ENCODE measurements at places on chromosomes 13 and 19.

DNA sequence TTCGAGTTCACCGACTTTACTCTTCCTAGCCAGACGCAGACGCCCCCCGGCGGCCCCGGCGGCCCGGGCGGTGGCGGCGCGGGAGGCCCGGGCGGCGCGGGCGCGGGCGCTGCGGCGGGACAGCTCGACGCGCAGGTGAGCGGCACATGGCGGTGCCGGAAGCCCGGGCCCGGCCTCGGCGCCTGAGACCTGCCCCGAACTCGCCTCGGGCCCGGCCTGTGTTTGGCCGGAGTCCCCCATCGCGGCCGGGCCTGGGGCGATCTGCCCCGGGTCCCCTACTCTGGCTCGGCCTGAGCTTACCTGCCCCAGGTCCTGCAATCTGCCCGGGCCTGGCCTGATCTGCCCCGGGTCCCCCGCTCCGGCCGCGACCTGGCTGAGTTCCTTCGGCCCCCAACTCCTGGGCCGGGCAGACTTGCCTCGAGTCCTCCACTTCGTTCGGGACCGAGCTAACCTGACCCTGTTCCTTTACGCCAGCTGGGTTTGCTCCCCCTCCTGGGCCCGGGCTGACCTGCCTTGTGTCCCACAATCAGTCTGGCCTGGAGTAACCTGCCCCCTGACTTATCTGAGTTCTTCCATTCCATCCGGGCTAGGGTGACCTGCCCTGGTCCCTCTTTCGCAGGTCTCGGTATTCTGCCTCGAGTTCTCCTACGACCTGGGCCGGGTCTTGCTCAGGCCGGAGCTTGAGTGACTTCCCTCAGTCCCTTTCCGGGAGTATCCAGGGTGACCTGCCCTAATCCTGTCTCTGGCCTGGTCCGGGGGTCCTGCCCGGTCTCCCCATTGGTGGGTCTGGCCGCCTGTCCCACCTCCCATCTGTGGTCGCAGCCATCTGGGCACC lies 764 bp downstream of the UPF1 start:
- no peak for DNase-seq

- no peak for DNase-seq
Measured at GRCh38 chr19:17467471-17468301, 2.6 kb upstream of the SLC27A1 start.

GRCh38 chr13:98044301-98044700 lies 90.8 kb downstream of the IPO5 start:
- DNase-seq, result no peak

GRCh38 chr19:17557466-17557865 lies 2.0 kb downstream of the COLGALT1 start:
- no peak for DNase-seq

GRCh38 chr13:33137721-33138120 lies 121.5 kb downstream of the KL start:
- no peak for DNase-seq

DNA sequence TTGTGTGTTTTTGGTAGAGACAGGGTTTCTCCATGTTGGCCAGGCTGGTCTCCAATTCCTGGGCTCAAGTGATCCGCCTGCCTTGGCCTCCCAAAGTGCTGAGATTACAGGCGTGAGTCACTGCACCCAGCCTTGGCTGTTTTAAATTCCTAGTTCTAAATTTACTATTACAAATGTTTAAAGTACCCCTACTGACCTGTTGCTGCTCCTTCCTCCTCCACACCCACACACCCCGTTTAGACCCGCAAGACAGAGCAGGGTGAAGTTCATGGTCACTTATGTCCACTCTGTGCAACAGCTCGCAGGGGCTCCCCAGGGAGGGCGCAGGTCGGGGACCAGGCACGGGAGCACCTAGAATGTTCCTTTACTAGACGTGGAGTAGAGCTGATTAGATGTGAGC lies 28.7 kb downstream of the TMEM161A start:
- no peak for DNase-seq

DNA sequence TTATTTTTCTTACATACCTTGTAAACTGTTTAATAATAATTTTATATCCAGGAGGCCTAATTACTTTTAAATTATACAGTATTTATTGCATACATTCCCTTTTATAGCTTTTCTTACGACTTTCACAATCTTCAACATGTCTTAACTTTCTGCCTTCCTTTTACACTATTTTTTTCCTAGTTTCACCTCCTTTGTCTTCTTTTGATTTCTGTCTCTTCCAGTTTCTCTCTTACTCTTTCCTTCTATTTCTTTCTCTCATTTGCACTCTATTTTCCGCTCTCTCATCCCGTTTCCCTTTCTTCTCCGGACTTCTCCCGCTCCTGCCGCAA lies 11.5 kb downstream of the ZNF552 start:
- no peak for DNase-seq
